ENCODE measurements at places on chromosomes 12 and 14.

GRCh38 chr14:98227000-98227726, 1044.8 kb downstream of the BCL11B start:
- DNase-seq = no peak

- DNase-seq = no peak
Observed at GRCh38 chr14:42606839-42607238, 1000.2 kb downstream of the LRFN5 start.

DNA sequence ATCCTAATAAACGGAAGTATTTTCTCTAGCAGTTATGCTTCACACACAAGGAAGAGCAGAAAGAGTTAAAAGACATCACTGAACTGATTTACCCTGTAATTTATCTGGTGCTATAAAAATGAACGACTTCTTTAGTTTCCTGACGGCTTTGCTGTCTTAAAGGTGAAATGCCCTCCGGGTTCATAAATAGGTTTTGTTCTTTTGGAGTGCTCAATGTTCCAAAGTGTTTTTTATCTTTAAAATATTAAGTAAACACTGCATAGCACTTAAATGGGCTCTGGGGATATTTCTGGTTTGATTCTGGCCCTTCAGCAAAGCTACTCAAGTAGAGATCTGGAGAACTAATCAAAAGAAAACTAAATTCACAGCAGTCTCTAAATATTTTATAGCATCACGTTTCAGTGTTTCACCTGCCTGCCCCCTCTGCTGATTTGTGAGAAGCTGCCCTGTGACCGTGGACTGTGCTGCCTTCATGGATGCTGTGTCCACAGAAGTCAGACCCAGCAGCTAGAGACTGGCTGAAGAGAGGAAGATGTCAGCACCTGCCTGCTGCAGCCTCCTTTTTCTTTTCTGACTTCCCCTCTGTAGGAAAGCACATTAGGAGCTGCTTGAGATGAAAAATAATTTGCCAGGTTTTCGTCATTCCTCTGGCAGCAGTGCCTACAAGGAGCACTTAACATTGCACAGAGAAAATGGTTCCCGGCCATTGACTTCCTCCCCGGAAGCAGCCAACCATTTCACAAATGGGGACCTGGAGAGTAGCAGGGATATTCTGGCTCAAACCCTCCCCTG, 205.1 kb upstream of the FSCB start:
- DNase-seq = no peak

DNA sequence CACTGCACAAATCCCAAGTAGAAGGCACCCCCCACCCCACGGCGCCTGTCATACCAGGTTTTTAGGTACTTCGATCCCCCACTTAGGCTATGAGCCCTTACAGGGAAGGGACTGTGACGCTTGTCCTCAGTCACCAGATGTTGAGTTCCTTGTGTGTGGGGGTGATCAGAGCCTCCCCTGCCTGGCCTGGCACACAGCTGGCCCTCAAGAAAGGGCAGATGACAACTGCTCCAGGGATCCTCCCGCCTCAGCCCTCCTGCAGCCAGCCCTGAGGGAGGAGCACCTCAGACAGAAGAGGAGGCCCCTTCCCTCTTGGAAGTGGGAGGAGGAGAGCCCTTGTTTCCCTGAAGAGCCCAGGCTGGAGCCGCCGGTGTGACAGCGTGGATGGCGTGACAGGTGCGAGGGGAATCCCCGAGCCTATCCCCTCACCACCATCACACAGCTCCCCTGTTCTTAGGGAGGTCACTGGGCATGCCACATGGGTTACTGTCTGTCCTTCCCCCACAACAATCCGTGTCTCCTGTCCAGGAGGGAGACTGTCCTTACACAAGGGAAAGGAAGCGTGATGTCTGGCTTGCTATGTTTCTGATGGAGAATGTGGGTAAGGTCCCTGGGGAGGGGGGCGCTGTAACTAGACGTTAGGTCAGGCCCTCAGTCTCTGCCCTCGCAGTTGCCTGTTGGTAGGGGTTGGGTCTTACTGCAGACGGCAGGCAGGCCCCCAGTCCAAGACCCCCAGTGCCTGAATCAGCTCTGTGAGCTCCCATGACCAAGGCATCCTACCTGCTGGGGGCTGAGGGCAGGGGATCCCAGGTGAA, 31.4 kb downstream of the P2RX4 start:
- DNase-seq = no peak

DNA sequence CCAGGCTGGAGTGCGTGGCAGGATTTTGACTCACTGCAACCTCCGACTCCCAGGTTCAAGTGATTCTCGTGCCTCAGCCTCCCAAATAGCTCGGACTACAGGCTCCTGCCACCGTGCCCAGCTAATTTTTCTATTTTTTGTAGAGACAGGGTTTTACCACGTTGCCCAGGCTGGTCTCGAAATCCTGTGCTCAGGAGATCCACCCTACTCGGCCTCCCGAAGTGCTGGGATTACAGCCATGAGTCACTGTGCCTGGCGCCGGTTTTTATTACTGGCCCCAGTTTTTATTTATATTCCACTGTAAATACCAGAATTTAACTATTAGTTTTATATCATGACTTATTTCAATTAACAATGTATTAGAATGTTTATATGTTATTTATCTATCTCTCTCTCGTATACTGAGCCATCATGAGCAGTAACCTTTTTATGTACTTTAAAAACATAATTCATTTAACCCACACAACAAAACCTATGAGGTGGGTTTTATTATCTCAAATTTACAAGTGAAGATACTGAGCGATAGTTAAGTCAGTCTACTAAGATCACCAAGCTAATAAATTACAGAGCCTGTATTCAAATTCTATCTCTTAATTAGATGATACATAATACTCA, 47.8 kb downstream of the HECTD1 start:
- no peak for DNase-seq

DNA sequence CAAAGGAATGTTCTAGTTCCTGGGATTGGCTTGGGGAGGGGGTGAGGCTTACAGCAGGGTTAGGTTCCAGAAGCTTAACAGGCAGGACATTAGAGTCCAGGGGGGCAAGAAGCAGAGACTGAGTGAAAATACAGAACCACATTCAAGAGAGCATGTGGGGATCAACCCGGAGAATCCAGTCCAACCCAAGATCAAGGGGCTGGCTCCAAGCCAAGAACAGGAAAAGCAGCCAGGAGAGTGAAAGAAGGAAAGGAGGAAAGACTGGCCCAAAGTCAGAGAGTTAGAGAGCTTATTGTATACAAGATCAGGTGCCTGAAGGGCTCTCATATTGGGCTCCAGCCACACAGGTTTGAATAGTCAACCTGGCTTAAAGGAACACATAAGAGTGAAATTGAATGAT, 190.3 kb upstream of the CDKN3 start:
- DNase-seq = no peak

DNA sequence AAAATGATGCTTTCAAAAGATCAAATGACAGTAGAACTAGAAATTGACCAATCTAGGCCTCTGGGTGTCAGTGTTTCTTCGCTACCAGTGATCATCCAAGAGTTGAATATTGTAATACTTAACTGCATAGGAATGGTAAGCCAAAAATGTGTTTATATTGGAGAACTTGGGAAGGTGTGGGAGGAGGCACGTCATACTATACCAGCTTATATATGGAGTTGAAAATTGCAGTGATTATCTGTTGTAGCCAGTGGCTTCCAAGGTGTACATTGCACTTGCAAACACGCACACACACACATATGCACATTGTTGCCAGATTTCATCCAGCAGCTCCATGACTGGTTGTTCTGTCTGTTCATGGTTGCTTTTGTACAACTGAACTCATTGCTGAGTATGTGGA, 36.1 kb downstream of the EID3 start:
- DNase-seq = no peak

- DNase-seq = no peak
Observed at GRCh38 chr12:94593822-94594442, 56.4 kb downstream of the TMCC3 start.

- DNase-seq = no peak
Observed at GRCh38 chr12:28558250-28558649, 368.0 kb downstream of the CCDC91 start.

DNA sequence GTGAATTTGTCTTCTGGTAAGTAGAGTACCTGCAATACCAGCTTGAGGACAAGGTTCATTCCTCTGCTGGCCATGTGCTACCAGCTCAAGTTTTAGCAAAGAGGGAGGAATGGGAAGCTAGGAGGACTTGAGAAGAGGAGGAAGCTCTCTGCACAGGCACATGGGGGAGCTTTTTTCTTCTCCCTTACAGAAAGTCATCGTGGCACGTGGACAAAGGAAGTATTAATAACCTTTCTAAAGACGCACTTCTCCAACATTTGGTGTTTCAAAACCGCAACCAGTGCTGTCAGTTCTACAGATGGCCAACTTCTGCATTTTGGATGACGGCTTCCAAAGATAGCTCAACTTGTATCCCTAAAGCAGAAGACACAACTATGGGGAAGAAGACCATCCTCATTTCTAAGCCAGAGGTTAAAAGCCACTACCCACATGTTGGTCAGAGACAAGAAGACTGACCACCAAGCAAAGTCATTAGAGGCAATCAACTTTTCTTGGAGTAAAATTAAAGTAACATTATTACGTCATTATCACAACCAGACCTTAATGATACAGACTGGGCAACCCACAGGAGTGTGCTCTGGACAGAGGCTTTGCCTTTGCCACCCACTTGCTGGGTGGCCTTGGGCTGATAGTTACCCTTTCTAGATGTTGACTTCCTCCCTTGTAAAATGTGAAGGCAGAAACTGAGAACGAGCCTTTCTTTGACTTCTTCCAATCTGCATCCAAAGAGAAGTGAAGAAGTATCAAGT, 12.3 kb upstream of the TMED10 start:
- no peak for DNase-seq

DNA sequence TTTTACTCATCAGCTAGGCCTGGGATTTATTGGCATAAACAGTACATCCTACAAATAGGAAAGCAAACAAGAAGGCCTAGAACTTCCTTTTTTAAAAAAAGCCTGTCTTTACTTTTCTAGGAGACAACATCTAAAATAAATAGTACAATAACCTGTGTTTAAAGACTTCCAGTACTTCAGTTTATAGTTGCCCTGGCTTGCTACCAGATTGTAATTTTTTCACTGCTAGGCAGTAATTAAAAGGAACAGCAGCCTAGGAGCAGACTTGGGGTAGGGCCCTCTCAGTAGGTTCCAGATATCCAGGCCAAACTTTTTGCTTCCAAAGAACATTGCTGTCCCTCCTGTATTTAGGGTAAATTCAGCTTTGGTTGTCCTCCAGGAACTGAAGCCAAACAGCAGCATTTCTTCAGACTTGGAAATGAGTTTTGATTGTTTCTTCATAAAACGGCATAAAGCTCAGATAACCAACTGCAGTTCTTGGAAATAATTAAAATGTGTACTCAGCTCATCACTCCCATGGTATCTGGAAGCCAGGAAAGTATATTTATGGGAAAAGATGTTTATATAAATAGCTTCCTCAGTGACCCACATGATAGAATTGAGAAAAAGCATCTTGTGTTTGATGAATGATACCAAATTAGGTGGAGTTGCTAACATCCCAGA, 61.7 kb downstream of the PPP1R36 start:
- no peak for DNase-seq

DNA sequence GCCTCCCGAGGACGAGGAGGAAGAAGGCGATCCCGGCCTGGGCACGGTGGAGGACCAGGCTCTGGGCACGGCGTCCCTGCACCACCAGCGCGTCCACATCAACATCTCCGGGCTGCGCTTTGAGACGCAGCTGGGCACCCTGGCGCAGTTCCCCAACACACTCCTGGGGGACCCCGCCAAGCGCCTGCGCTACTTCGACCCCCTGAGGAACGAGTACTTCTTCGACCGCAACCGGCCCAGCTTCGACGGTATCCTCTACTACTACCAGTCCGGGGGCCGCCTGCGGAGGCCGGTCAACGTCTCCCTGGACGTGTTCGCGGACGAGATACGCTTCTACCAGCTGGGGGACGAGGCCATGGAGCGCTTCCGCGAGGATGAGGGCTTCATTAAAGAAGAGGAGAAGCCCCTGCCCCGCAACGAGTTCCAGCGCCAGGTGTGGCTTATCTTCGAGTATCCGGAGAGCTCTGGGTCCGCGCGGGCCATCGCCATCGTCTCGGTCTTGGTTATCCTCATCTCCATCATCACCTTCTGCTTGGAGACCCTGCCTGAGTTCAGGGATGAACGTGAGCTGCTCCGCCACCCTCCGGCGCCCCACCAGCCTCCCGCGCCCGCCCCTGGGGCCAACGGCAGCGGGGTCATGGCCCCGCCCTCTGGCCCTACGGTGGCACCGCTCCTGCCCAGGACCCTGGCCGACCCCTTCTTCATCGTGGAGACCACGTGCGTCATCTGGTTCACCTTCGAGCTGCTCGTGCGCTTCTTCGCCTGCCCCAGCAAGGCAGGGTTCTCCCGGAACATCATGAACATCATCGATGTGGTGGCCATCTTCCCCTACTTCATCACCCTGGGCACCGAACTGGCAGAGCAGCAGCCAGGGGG, 979 bp downstream of the KCNA5 start:
- no peak for DNase-seq

- no peak for DNase-seq
Observed at GRCh38 chr14:53764846-53765245, 191.8 kb downstream of the BMP4 start.

DNA sequence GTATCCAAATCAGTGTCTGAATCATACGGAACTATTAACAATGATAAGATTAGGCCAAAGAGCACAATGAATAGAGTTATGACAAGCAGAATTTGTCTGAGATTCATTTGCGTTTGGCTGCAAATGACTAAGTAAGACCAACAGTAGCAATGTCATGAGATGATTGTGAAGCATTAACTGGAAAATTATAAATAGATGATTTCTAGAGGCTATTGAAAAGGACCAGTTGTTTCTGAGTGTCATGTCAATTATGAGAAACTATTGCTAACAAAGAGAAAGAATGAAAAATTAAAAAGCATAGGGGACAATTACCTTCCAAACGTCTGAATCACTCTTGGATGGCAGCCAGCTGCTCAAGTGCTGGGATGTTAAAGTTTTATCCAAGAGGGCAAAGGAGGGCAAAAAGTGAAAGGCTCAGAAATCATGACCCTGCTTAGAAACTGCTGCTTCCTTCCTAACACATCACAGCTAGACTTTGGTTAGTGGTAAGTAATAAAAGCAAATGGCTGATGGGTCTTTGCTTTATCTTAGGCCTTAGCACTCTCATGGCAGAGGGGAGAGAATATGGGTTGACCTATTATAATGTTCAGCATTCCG, 89.0 kb downstream of the AKAP6 start:
- DNase-seq = no peak

DNA sequence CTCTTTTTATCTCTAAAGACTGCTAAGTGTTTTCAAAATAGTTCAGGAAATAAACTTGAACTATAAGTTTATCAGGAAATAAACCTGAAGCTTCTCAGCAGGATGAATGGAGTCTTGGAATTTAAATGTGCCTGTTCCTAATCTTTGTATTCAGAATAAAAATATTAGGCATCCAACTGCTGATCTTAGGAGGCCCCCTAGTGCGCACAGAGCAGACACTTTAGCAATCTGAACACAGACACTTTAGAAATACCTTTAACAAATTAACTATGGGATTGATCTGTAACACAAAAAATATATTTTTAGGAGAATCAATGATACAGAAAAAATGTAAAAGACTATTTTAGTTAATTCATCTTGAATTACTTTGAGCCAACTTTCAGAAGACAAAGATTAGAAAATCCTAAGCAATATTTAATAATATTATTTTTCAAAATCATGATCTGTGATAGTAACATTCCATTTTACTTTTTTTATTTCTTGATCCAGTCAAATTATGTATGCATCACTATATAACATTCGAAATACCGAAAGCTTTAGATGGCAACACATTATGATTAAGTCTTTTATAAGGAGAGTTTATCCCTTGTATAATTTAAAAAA, 80.9 kb downstream of the SLC41A2 start:
- no peak for DNase-seq
